Lower leg skin (tissue), 4 donors: ENCODE measurements at places on chromosomes 5 and 9.

DNA sequence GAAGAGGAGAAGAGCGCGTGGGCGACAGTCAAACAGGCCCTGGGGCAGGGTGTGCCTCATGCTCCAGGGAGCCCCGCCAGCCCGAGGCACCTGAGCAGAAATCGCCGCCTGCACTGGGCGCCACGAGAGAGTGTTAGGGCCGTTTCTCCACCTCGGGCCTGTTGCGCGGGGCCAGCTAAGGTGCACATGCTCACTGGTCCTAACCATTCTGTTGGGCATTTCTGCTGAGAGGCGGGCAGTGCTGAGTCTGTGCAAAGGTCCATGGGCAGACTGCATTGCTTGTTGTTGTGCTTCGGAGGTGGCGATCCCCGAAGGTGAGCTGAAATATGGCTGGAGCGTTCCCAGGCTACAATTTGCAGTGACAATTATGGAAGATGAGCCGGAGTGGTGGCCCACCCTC lies 367.8 kb upstream of the SPATA31A5 start:
- no peak for DNase-seq

DNA sequence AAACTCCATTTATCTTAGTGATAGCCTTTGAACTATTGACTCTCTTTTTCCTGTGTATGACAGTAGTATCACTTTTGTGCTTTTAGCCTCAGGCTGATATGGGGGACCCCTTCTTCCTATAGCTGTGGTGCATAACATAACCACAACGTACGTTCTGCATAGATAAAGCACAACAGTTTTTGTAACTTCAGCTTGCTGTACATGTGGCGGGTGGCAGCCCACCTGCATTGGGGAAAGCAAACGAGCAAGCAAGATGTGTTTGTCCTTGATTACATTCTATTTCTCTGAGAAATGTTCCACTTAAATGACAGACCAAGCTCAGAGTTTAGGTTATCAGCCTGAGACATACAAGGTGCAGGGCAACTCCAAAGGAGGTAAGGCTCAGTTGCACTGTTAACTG lies 309.4 kb downstream of the KDM4C start:
- DNase-seq: no peak

DNA sequence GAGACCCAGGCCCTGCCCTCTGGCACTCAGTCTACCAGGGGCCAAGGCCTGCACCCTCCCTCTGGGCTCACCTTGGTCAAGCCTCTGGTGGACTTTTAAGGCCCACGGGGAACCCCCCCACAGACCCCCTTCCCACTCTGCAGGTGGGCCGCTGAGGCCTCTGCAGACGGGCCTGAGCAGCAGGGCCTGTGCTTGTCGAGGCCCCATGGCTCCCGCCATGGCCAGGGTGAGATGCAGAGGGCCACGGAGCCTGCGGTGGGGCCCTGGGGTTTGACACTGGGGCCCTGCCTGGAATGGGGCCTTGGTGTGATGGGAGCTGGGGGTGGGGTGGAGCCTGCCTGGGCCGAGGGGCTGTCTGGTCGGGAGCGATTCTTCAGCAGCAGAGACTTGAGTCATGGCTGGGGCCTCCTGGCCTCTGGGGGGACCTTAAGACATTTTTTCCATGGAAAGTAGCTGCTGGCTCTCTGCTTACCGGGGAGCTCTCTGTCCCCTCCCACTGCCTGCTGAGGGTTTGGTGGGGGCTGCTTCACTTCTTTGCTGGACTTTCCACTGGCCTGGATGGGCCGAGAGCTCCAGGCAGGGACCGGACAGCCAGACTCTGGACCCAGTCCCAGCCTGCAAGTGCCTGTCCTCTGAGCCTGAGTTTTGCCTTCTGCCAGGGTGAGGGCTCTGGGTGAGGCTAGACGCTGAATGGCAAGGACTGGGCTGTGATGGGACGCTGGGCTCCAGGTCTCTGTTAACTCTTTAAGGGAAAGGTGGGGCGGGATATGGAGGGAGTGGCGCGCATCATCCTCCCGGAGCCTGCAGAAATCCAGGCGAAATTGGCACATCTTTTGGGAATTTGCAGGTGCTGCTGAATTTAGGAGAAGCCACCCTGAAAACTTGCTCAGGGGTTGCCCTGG lies 132.2 kb downstream of the RXRA start:
- DNase-seq: no peak

- no peak for DNase-seq
These were observed 71.6 kb upstream of the GALNT10 start for GRCh38 chr5:154118893-154119336.

DNA sequence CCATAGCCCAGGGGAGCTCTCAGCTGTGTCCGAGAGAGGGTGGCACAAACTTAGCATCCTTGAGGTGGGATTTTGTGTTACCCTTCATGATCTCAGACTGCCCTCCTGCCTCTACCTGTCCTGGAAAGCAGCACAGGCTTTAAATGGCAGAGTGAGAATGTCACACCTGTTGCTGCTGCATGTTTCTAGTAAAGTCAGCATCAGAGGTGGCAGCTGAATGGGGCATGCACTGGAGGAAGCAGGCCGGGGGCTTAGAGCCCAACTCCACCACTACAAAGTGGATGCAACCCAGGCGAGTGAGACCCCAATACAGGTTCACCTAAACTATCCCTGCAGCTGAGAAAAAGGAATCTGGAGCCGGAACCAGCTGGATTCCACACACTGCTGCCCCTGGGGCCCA lies 51.6 kb downstream of the MACROH2A1 start:
- DNase-seq: no peak

DNA sequence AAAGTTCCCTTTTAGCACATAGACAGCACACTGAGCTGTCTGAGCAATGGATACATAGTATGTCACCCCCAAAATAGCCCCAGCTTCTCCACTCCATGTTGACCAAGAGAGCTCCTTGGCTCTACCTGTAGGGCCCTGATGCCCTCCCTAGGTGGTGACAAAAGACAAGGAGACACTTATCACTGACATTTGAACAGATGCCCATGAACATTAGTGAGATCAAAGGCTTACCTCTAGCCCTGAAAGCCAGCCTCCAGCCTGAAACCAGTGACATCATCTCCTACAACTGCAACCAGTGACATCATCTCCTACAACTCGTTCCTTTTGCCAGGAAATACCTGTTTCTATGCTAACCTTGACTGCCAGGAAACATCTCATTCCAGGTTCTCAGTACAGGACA lies 122.7 kb downstream of the FSTL4 start:
- no peak for DNase-seq

- no peak for DNase-seq
These were observed 58.9 kb downstream of the HSPA4 start for GRCh38 chr5:133110709-133111108.

DNA sequence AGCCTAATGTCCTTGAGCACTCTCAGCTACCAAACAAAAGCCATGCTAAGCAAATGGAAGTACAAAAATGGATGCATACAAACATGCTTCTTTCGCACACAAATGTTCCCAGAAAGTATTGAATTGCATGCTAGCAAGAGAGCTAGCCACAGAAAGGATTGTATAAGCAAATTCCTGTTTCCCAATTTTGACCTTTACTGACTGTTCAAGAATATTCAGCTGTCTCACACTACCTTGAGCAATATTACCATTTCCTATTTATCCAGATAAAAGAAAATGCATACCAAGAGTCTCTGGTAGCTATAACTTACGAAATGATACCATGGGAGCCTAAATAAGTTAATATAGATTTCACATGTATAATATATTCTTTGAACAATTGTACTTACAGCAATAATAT lies 264.6 kb downstream of the TMEM167A start:
- DNase-seq: no peak

GRCh38 chr5:45385321-45386058 lies 310.7 kb downstream of the HCN1 start:
- DNase-seq: no peak

- DNase-seq: peak; percentile 71
These were observed 73.0 kb downstream of the PTPDC1 start for GRCh38 chr9:94157050-94157801.

DNA sequence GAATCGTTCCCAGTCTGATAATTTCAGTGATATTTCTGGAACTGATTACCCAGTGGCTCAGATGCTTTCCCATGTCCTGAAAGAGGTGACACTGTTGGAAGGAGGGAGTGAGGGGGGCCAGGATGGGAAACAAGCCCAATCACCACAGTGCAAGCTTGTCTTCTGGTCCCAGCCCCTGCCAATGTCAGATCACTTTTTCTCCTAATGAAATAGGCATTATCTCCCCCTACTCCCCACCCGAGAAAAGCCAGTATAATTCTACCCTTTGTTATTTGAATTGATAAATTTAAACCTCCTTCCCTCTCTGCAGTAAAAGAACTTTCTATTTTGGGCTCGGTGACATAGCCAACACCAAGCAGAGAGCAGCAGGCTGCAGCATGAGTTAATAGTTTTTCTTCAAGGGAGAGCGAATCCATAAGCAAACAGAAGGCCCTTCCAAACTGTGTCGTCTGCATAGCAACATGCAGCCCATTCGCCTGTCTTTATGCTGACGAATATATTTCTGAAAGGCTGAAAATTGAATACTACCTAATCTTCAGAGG lies 14.6 kb upstream of the PPP2CA start:
- no peak for DNase-seq

- DNase-seq: no peak
These were observed 1039.8 kb upstream of the SEMA6A start for GRCh38 chr5:117614408-117614807.

DNA sequence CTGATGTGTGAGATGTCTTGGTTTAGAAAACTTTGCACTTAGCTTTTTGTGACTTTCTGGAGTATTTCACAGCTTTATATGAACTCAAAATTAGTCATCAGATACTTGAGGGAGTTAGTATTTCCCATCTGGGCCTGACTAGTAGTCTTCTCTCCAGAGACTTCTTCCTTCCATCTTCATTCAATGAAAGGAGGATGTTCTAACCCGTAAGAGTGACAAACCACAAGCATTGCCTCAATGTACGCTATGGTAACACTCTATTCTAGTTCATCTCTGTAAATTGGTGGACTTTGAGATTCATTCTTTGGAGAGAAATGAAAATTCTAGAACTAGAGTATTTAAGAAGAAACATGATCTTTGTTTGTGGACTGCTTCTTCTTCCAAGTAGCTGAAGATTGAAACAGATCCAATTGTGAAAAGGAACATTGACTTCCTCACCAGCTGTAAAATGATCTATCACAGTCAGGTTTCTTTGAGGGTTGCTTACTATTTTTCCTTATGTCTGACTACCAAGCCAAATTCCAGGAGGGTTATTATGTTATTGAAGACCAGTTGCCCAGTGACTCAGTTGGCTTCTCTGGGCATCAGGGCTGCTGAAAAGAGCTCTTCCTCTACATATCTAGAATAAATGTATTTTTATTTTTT lies 157.6 kb downstream of the SLC12A2 start:
- DNase-seq: no peak

GRCh38 chr5:179309751-179310320 lies 35.4 kb downstream of the ADAMTS2 start:
- peak; percentile 79 for DNase-seq

- DNase-seq: no peak
These were observed 24.1 kb upstream of the DMAC1 start for GRCh38 chr9:7823651-7824050.

DNA sequence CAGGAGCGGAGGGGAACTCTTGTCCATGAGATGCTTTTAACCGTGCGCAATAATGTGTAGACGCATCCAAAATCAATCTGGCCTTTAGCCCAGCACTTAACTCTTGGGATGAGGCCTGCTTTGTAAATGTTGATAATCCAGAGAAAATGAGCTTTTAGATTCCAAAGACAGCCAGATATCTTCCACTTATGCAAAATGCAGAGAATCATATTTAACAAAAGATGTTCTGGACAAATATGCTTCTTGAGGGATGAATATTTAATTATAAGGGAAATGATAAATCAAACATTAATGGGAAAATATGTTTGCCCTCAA lies 5.6 kb downstream of the S1PR3 start:
- DNase-seq: no peak

DNA sequence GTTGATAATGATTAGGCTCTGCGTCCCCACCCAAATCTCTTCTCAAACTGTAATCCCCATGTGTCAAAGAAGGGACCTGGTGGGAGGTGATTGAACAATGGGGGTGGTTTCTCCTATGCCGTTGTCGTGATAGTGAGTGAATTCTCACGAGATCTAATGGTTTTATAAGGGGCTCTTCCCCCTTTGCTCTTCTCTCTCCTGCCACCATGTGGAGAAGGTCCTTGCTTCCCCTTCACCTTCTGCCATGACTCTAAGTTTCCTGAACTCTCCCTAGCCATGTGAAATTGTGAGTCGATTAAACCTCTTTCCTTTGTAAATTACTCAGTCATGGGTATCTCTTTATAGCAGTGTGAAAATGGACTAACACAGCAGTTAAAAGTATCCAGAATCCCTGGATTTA lies 715.2 kb upstream of the DMAC1 start:
- DNase-seq: no peak

DNA sequence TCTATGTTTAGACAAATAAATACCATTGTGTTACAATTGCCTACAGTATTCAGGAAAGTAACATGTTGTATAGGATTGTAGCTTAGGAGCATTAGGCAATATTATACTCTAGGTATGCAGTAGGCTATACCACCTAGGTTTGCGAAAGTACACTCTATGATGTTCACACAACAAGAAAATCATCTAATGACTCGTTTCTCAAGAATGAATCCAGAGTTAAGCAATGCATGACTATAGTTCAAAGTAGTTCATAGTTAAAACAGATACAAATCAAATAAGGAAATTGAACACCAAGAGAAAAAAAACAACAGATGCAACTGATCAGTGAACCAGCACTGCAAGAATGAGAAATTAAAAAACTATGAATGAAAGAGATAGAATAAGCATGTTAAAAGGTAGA lies 27.6 kb upstream of the ABLIM3 start:
- DNase-seq: no peak

DNA sequence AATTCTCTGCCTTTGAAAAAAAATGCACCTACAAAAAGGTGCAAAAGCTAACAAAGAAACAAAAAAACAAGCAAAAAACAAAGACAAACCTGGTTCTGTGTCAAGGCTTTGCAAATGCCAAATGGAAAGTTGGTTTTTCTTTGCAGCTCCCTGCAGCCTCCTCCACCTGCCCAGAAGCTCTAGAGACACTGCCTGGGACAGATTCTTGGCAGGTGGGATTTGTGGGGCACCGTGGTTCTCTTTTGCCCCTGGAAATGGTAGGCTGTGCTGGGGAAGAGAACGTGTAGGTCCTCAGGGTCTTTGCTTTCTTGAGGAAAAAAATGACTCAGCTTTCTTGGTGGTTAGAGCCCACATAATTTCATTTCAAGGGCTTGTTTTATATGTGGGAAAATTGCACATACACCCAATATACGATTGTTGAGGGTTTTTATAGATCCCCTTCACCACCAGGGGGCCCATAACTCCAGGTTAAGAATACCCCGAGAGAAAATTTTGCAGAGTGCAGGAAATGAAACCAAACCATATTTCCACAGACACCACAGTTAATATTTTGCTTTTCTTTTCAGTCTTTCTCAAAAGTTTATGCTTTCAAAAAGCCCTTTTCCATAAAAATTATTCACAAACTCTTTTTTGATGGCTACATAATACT lies 58.7 kb downstream of the NXNL2 start:
- peak; percentile 50 for DNase-seq

GRCh38 chr9:7097785-7098752 lies 340.3 kb downstream of the KDM4C start:
- DNase-seq: no peak

- DNase-seq: no peak
These were observed 4.5 kb upstream of the TLE1 start for GRCh38 chr9:81693671-81694378.
